A172 (cell line): ENCODE measurements at places on chromosomes 11 and 22.
A peak's percentile ranks its signal among the peaks of the same experiment; 100 is the strongest.

DNA sequence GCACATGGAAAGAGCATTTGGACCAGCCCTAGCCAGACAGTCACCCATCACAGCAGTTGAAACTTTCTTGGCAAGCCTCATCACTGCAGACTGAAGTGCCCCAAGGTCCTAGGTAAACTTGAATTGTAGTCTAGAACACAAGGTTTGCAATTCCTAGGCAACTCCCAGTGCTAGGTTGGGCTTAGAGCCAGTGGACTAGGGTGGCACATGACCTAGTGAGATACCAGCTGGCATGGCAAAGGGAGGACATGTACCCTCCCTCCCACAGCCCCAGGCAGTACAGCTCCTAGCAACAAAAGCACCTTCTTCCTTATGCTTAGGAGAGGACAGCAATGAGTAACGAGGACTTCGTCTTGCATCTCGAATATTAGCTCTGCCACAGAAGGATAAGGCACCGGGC is 889.5 kb downstream of the JRKL start:
- no peak for DNase-seq

DNA sequence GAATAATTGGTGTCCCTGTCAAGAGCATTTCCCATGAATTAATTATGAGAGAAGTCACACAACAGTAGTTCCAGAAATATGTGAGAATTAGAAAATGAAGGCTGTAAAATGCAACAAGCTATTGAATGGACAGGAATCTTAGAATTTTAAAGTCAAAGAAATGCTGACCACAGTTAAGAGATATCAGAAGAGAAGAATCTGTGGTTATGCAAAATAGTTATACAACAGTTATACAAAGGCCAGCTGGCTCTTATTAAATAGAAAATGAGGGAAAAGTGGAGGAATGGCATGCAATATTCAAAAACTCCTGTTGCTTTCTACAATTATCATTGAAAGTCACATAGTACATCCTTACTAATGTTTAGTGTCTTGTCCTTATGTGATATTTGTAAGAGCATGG is 27.4 kb downstream of the CASP12 start:
- DNase-seq, result no peak

DNA sequence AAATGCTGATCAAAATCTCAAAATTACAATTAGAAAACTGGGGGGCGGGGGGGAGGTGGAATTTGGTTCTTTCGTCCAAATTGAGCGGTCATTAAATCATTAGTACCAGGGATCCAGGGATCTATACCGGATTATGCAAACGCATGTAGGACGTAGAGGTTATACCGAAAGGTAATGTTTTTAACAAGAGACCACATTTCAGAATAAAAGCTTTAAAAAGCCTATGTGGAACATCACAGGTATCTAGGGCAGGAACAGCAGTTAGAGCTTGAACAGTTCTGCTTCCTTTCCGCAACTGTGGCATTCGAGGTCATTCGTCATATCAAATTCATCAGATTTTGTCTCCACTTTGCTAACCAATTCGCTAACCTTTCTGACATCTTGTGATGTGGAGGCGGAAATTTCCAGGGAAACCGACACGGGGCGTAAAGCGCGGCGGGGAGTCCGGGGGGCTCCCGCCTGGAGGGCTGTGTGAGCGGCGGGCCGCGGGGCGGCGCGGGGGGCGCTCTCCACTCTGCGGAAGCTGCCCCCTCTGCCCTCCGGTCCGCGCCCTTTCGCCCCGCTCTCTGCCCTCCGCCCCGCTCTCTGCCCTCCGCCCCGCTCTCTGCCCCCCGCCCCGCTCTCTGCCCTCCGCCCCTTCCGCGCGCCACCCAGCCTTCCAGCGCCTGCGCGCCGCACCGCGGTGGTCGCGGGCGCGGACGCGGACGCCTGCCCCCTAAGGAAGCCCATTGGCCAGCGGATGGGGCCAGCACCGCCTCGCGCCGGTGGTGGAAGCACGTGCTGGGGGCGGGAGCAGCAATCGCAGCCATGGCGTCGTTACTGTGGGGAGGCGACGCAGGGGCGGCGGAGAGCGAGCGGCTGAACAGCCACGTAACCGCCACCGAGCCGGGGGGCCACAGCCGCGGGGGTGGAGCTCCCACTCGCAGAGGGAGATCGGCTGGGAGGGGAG is at the start of gene DDX25:
DDX25 (plus strand) TSS at position 798 of the 949 bp plus-strand sequence; CDS start at position 808, 10 bp downstream.
- DNase-seq, result no peak

DNA sequence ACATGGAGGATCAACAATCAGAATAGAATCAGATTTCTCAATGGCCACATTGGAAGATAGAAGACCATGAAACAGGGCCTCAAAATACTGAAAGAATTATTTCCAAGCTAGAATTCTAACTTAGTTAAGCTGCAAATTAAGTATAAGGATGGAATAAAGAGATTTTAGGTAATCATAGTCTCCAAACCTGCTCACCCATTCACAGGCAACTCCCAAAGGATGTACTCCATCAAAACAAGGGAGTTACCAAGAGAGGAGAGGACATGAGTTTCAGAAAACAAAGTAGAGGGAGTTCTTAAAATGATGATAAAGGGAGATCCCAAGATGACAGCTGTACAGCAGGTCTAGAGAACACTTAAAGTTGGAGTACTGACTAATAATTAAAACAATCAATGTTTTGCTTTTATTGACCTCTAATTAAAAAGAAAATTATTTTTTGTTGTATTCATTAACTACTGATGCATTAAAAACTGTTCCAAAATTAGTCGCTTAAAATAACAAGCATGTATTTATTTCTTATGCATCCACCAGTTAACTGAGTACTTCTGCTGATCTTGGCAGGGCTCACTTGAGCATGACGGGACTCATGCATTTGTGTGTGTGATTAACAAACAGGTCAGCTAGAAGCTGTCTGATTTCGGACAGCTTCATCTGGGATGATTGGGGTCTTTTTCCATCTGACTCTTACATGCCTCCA is 95.6 kb downstream of the CD44 start:
- no peak for DNase-seq

DNA sequence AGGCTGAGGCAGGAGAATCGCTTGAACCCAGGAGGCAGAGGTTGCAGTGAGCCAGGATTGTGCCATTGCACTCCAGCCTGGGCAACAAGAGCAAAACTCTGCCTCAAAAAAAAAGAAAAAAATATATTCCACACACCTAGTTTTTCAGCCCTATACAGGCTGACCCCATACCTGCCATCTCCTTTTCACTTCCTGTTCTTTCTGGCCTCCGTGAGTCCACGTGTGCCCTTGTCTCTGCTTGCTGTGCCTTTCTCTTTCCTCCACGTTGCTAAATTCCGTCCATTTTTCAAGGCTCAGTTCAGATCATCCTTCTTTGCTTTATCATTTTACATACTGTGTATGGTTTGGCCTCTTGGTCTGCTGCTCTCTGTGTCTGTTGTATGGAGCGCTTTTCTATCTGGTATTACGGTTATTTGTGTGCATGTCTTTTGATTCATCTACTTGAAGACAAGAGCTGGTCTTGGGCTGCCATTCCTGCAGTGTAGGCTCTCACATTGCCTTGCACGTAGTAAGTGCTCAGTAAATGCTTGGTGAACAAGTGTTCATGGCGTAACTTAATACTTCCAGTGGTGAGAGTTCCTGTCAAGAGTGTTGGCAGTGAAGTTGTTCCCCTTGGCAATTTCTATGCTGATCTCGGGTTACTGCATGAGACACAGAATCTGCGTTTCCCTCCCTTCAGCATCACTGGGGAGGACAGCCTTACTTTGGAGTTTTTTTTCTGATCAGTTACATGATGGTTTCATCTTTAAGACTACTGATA is 57.5 kb downstream of the PTPRJ start:
- no peak for DNase-seq

DNA sequence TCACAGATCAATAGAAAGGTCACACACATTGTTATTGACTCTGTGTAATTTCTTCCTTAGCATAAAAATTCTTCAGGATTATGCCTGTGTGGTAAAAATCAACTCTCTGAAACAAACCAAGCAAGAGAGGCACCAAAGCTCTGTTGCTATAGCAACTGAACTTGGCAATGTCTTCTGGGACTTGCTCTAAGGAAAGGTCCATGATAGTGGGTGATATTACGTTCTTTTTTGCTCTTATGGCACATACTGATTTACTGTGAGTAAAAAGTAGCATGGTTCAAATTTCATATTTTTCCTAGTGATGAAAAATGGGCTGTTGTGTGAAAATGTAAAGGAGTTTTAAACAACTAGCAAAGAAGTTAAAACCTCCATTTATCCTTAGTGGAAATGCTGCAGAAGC is 66.4 kb downstream of the SVIP start:
- DNase-seq, result no peak

DNA sequence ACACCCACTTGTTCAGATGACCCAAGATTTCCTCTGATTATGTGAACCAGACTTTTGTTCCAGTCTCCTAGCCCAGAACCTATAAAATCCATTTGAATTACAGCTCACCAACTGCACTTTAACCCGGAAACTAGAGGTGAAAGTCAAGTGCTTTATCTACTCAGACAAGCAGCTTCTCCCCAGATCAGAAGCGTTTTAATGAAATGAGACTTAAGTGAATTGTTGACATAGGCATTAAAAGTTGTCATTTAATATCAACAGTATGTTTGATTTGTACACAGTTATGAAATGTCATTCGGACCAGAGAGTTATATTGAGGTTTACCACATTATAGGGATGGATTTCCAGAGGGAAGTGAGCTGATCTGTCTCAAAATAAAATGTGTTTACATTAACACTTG is 52.0 kb downstream of the CADM1 start:
- DNase-seq, result no peak

GRCh38 chr11:105108247-105108646 is 31.3 kb downstream of the CARD18 start:
- no peak for DNase-seq

- peak; percentile 26 for DNase-seq
These were observed 130.1 kb downstream of the TRPC6 start for GRCh38 chr11:101453682-101454081.

- DNase-seq, result no peak
These were observed 9.7 kb downstream of the CLMP start for GRCh38 chr11:123185326-123185725.

GRCh38 chr11:128853559-128853958 is 13.5 kb downstream of the KCNJ1 start:
- DNase-seq, result no peak
